ENCODE measurements at places on chromosomes 6 and 20. TPM values are rescaled to one million over a fixed set of nuclear protein-coding genes. Genes with fewer than 3 reads are reported as not detected.

- DNase-seq: no peak
Measured at GRCh38 chr6:143337201-143337949, 113.1 kb downstream of the ADAT2 start.

GRCh38 chr6:44508646-44509045, 121.1 kb downstream of the CDC5L start:
- no peak for DNase-seq

DNA sequence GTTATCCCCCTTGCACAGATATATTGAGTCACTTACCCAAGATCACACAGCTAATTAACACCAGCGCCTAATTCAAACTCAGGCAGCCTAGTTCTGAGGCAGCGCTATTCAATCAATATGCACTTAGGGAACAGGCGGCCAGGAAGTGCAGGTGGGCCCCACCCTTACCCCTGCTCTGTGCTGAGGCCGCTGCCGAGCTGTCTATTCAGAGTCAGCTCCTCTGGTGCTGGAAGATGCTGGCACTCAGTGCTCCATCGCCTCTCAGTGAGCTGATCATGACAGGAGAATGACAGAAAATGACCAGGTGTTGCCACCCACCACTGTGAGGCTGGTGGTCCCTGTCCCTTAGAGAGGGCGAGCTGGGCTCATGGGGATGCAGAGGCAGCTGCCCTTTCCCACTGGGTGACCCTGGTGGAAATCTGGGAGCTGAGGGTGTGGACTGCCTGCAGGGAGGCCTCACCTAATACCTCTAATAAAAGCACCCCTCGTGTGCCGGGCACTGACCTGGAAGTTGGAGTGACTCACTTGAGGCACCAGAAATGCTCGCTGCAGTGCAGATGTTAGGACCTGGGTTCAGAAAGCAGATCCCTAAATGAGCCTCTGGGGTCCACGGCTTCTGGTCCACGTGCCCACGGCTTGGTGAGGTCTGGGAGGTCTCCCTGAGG, 42.5 kb upstream of the CD93 start:
- peak; percentile 14 for DNase-seq

DNA sequence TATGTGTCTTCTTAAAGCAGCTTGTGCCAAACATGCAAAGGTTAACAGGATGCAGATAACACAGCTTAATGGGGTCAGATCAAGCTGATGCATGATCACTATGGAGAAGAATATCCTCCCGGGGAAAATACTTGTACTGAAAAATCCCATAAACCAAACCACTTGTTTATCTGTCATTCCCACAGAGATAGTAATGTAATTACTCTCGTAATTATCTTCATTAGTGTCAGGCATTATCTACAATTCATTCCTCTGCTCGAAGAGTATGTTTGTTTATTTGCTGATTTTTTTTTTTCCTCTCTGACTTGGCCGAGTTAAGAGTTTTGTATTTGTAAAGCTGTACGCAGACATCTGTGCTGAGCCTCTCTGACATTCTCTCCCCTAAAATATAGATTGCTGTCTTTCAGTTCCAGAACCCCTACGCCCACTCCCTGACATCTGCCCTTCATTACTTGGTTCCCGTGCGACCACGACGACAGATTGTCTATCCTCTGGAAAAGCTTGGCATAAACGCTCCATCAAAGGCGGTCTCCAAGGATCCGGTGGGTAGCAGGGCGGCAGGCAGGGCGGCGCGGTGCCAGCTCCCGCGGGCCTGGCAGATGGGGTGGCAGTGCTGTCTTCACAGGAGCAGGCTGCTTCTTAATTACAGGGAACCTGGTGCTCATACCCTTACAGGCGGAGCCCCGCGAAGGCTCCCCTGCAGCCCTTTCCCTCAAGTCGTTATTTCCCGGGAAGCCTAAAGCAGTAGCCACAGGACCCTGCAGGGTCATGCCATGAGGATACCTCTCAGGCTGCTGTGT, 147.2 kb downstream of the CFAP61 start:
- DNase-seq: no peak

DNA sequence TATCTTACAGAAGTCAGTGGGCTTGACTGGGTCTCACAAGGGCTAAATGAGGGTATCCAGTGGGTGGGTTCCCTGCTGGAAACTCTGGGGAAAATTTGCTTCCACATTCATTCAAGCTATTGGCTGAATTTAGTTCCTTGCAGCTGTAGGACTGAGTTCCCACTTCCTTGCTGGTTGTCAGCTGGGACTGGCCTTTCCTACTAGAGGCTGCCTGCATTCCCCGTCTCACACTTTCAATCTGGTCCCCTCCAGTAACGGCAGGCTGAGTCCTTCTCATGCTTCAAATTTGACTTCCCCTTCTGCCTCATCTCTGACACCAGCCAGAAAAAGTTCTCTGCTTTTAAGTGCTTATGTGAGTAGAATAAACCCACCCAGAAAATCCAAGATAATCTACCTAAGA, 4.4 kb downstream of the CSNK2A1 start:
- no peak for DNase-seq

DNA sequence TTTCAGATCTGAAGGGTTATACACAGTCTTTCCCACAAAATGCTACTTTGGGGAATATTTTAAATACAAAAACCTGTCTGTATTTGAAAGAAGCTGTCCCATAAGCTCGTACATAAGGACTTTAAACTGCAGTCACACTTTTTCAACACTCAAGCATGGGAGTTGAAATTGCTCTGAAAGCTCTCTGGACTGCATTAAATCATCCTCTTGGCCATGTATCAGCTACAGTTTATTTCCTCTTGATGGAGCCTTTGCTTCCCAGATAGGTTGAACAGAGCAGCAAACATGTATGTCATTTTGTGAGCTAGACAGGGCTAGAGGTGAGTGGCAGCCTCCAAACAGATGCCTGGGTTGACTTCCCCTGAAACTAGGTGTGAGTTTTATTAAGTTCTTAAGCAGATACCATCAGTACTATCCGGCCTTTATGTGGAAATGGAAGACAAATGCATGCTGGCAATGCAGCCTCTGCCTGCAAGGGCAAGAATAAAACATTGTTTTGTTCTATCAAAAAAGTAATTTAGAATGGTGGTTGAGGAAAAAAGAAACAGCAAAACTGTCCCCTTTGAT, 105.9 kb upstream of the ENPP5 start:
- no peak for DNase-seq

- no peak for DNase-seq
Measured at GRCh38 chr6:132607544-132608233, 16.4 kb downstream of the TAAR2 start.

GRCh38 chr20:4052554-4052953, 37.2 kb upstream of the RNF24 start:
- no peak for DNase-seq

- no peak for DNase-seq
Measured at GRCh38 chr6:169714595-169714994, 9.7 kb downstream of the PHF10 start.

- peak; percentile 32 for DNase-seq
Measured at GRCh38 chr6:34934516-34934915, 45.5 kb downstream of the ANKS1A start.

DNA sequence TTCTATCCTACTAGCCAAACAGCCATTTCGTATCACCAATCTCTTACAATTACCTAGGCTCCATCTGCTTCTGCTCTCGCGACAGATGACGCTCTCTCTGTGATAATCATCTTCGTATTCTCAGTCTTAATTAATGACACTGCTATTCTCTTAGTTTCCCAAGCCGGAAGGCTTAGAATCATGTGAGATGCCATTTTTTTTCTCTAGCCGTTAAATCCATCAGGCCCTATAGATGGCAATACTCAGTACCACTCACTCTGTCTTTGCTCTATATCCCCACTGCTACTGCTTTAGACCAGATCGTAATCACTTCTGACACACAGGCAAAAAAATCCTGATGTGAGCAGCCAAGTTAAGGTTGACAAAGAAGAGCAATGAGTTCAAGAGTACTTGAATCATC, 2.1 kb upstream of the THEMIS start:
- DNase-seq: no peak

DNA sequence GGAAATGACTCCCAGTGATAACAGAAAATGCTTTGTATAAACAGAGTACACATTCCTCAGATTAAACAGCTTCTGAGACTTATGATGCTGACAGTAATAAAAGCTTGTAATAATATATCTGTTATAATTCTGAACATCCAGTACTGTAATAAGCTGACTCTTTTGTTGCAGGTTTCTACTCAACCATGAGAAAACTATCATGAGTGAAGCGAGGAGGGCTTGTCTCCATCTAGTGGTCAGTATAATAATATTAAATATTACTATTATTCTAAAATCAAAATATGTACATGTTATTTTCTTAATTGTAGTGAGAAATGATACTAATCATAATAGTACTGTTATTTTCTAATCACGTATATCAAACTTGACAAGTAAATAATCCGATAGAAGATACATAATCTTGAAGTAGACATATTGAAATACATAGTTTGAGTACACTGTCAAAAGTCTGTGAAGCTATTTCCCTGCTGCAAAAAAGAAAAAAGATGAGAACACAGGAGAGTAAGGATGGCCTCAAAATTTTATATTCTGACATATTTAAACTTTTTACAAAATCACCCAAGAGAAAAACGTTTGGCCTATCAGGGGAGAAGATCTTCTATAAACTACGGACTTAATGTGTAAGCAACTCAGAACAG, 183.1 kb downstream of the MOXD1 start:
- DNase-seq: no peak

GRCh38 chr6:89834884-89835792, 5.5 kb downstream of the CASP8AP2 start:
- no peak for DNase-seq

DNA sequence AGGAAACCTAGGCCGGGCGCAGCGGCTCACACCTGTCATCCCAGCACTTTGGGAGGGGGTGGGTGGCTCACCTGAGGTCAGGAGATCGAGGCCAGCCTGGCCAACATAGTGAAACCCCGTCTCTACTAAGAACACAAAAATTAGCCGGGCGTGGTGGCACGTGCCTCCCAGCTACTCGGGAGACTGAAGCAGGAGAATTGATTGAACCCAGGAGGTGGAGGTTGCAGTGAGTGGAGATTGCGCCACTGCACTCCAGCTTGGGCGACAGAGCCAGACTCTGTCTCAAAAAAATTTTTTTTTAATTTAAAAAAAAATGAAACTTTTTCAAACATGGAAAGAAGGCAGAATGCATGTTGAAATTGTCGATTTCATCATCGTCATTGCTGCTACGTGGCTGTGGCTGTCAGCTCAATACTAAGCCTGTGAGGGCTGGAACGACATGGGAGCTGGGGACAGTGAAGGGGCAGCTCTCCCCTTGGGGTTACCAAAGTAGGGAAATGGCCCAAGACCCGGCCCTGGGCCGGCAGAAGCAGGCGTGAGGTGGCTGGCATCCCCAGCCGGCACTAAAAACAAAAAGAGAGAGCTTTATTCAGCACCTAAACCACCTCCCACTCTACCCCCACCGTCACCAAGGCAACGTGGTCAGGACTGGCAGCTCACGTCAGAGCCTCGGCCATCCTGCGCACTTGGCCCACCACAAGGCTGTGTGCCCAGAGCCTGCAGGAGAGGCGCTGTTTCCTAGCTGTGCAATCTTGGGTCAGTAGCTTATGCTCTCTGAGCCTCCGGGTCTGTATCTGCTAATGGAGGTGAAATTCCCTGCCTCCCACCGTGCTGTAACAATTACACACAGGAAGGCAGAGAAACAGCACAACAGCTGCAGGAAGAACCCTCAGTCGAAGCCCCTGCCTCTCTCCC, 30.8 kb downstream of the AGPAT4 start:
- no peak for DNase-seq

- DNase-seq: no peak
Measured at GRCh38 chr6:31383149-31383548, 20.2 kb upstream of the MICA start.

- no peak for DNase-seq
Measured at GRCh38 chr6:43052842-43053544, 658 bp downstream of the CUL7 start.

DNA sequence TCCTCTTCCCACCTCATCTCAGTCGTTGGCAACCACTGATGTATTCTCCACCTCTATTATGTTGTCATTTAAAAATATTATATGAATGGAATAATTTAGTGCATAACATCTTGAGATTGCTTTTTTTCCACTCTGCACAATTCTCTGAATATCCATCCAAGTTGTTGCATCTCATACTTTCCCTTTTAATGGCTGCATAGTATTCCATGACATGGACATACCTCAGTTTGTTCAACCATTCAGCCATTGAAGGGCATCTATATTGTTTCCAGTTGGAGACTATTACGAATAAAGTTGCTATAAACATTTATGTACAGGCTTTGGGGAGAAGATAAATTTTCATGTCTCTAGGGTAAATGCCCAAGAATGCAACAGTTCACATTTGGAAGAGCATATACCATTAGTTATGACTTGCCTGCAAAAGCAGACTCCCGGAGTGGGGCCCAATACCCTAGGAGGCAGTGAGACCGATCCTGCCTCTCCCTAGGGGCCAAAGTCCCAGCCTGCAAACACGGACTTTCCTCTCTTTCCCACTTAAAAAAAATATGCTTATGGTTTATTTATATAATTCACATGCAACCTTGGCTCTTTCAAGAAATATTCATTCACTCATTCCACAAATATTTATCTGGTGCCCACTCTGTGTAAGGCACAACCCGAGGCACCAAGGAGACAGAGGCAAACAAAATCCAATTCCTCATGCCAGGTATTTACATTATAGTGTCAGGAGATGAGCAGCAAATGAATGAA, 227.0 kb upstream of the PMEPA1 start:
- DNase-seq: no peak

- DNase-seq: no peak
Measured at GRCh38 chr6:5455142-5455541, 193.8 kb downstream of the FARS2 start.

DNA sequence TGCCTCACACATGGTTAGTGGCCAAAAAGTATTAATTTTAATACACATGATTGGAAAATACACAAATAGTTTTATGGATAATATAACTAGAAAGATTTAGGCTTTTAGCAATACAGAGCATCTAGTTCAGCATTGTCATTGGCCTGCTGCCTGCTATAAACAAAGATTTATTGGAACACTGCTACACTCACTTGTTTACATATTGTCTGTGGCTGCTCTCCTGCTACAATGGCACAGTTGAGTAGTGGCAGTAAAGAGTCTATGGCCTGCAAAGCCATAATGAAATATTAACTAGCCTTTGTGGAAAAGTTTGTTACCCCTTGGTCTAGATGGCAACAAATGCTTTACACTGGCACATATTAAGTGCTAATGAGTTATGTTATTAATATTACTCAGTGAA, 37.8 kb downstream of the ZNF451 start:
- no peak for DNase-seq

GRCh38 chr6:159982731-159983506, 14.0 kb downstream of the IGF2R start:
- no peak for DNase-seq

- DNase-seq: no peak
Measured at GRCh38 chr20:36454698-36455427, 86.5 kb upstream of the MYL9 start.

The NT5E gene
- 11.4 TPM for total RNA-seq

The RBPJL gene
- total RNA-seq: not detected

The MOXD1 gene
- 1.3 TPM for total RNA-seq

The NRSN1 gene
- total RNA-seq: not detected

The TBX18 gene
- total RNA-seq: 6.4 TPM

The LY6G6C gene
- total RNA-seq: not detected

The L3MBTL3 gene
- 22.2 TPM for total RNA-seq

The MCHR2 gene
- total RNA-seq: not detected

The DACT2 gene
- 3.3 TPM for total RNA-seq

The NNAT gene
- total RNA-seq: 29.1 TPM

The DEFB132 gene
- 1.5 TPM for total RNA-seq

The GPR6 gene
- not detected for total RNA-seq

Data from omental fat pad (tissue), 4 donors.